ENCODE measurements at places on chromosomes 3 and 15.

DNA sequence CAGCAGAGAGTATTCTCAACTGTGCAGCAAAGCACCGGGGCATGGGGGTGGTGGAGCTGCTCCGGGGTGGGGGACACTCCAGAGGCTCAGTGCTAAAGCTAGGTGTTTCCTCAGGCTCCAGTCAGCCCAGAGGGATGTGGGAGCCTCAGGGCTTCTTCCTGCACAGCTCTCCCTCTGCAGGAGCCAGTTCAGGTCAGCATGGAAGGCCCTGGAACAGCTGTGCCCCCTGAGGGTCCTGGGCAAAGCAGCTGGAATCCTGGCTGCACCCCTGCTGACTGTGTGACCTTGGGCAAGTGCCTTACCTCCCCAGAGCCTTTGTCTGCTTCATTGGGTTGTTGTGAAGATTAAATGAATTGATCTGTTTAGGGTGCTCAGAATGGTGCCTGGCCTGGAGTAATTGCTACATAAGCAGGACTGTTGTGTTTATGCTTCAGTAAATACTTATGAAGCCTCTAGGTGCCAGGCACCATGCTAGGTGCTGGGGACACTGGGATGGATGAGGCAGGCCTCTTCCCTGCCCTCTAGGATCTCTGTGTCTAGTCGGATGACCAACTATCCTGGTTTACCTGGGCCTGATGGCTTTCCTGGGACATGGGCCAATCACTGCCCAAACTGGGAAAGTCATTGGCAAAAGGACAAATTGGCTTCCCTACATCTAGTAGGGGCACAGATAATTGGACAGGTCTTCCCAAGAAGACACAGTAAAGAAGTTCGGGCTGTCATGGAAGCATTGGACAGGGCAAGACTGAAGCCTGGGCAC is 64.2 kb upstream of the LCTL start:
- DNase-seq, result no peak

DNA sequence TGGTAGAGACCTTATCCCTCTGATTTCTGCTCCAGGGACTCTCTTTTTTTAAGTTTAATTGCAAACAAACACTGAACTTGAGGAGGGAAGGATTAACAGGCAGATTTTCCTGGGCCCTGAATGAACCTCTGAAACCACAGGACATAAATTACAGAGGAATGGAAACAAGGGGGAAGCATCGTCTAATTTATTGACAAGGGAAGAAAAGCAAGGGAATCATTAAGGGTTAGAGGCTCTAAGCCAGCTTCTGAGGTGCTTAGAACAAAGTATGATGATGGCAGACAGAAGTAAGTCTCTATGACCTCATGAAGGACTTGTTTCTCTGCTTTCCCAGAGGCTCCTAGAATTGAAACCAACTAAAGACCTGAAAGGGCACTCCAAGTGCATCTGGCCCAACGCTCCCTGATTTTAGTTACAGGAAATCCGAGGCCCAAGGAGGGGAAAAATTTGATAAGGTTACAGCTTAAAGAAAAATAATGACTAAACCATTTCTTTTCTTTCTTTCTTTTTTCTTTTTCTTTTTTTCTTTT is 244.7 kb upstream of the NR2E3 start:
- no peak for DNase-seq

GRCh38 chr3:178847190-178847589 is 224.4 kb downstream of the ZMAT3 start:
- DNase-seq, result peak; percentile 56

DNA sequence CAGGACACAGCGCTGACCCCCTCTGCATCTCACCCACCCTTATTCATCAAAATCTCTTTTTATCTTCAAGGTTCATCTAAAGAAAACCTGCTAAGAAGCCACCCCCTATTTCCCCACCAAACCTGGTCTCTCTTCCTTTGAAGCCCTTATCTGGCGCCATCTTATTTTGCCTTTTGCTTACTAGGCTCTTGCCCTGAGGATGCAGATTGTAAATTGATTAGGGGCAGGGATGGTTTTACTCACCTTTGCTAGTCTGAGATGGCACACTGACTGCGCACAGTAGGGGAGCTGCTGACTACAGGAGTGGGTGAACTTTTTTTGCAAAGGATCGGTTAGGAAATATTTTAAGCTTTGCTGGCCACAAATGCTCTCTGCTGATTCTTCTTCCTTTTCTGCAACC is 78.9 kb upstream of the BHLHE40 start:
- no peak for DNase-seq

- DNase-seq, result no peak
These were observed 119.7 kb downstream of the WNT5A start for GRCh38 chr3:55367384-55367783.

- no peak for DNase-seq
These were observed 92.6 kb downstream of the FHIT start for GRCh38 chr3:61158667-61159066.

DNA sequence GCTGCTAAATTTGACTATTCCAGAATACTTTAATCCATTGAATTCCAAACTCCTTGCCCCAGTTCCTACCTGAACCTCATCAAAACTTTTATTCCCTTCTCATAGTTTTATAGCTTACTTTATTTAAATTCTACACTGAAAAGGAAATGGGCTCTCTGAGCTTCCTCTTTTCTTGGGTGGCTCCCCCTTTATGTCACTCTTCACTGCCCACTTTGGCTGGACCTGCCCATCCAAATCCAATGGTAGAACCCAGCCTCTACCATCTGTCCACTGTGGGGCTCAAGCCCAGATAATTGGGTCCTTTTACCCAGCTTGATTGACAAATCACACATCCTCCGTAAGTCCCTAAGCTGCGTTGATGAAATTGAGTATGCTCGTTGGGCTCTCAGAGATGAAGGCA is 216.5 kb downstream of the BBX start:
- DNase-seq, result no peak

- no peak for DNase-seq
These were observed 185.7 kb upstream of the CTDSPL start for GRCh38 chr3:37675833-37676596.

DNA sequence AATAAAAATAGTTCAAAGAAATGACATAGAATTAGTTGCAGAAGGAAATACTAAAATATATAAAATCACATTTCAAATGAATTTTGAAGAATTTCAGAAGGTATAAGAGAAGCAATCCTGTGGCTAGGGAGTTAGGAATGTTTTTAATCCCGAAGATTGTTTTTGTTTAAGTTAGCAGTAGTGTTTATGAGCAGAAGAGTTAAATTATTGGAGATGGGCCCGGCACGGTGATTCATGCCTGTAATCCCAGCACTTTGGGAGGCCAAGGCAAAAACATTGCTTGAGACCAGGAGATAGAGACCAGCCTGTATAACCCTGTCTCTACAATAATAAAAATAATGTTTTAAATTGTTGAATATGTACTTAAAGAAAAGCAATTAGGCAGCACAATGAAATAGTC is 432.5 kb downstream of the MFSD1 start:
- DNase-seq, result peak; percentile 62

DNA sequence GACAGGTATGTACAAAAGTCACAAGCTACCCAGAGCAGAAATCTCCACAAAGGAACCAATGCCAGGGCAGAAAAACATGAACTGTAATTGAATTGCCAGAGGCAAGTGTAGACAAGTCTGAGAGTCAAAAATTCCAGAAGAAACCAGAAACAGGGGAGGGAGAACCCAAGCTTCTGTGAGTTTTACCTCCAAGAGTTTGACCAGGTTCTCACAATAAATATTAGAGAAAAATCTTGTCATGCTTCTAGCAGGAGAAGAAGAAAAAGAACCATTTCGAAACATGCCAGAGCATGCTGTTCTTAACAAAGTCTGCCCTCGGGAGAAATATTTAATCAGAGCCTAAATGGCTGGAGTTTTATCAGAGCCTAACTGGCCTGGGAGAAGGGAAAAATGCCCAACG is 32.5 kb upstream of the AP3B2 start:
- DNase-seq, result no peak

GRCh38 chr15:79595995-79596622 is 164.0 kb downstream of the MINAR1 start:
- DNase-seq, result no peak

- DNase-seq, result no peak
These were observed 45.4 kb downstream of the DZIP1L start for GRCh38 chr3:138070006-138070405.

GRCh38 chr3:57696801-57697321 is 4.0 kb upstream of the DENND6A start:
- peak; percentile 30 for DNase-seq

GRCh38 chr3:51610708-51611107 is 60.3 kb upstream of the TEX264 start:
- DNase-seq, result no peak

- DNase-seq, result peak; percentile 81
These were observed 126.7 kb downstream of the MYLK start for GRCh38 chr3:123757281-123757940.

DNA sequence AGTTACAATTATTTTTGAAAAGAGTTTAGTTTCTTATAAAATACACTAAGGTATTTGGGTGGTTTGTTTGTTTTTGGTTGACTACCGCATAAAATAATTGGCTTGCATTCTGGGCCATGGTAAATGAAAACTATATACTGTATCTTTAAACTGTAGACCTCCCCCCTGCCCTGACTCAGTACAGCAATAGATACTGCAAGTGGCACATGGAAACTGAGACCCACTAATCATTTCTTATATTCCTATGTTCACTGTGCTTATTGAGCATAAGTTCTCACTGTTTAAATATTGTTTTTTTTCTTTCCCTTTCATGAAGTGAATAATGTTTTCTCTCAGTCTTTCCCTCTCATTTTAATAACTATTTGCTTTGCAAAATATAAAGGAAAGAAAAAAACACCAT is 45.8 kb downstream of the RASA2 start:
- DNase-seq, result no peak

- DNase-seq, result no peak
These were observed 71.5 kb downstream of the FOXP1 start for GRCh38 chr3:71512000-71512399.

DNA sequence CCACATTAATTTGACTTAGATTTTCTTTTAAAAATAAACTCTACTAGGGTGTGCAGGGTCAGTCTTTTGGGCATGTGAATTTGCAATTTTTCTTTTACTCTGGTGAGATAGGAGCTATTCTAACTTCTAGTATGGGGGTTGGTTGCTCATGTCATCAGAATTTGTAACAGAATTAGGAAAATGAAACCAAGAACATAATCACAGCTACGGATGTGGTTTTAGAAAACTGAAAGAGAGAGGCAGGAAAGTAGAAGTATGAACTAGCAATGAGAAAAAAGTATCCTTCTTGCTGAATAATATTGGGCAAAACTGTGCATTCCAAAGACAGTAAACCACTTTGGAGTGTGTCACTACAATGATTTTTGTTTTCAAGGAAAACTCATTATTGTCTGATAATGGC is 43.3 kb downstream of the ADPGK start:
- no peak for DNase-seq

DNA sequence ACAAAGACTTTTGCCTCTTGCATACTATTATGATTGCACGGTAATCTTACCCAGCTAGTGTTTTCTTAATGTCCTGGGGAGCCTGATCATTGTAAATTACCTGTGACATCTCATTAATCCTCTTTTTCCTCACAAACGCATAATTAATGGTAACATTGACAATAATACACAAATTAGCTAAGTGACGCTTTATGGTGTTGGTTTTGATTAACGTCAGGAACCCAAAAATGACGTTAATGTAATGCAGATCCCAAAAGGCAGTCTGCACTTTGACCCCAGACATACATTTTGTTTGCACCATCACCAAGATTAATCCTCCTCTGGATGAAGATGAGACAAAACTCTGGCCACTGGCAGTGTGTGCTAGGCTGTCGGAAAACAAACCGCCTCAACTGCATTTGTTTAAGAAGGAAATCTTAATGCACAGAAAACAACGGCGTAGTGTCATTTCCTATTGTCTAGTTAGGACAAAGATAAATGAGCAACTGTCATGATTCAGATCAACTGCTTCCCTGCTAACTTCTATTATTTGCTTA is 83.9 kb upstream of the CDIN1 start:
- DNase-seq, result no peak

GRCh38 chr15:31366169-31366734 is 39.6 kb downstream of the KLF13 start:
- DNase-seq, result no peak

GRCh38 chr3:29686889-29687592 is 406.2 kb downstream of the RBMS3 start:
- DNase-seq, result peak; percentile 38

DNA sequence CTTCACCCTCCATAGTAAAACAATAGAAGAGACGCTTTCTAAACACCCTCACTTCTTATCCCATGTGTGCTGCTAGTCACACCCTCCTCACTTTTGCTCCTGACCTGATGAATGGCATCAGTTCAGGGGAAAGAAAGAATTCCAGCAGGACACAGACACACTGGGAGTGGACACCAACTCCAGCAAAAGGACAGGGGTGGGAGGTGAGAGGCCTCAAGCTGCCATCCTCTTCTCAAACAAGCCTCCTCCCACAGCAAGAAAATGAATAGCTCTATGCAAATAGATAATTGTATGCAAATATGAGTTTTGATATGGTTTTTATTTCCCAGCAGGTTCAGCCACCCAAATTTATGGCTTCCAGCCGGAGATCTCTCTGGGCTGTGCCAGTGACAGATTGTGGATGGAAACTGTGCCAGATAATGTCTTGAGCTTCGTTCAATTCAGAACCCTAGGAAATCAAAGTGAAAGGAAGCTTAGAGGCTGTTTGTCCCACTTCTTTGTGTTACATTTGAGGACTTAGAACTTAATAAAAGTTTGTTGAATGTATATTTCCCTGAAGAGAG is 209.3 kb upstream of the PPP2R3A start:
- DNase-seq, result no peak

- no peak for DNase-seq
These were observed 102.0 kb upstream of the RPL32 start for GRCh38 chr3:12943124-12944021.

DNA sequence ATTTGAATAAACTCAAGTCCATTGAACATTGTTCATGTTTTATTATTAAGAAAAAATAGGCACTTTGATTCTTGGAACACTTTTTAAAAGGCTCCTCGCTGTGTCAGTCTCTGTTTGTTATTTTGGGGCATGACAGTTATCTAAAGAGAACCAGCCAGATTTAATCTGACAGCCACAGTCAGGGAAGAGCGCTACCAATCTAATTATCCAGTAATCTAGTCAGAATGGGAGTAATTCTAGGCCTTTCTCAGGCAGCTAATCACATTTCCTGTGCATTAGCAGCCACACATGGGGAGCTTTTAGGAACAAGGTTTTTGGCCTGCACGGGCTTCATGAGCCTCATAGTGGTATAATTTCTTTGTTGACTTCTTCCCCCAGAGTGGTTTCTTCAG is 362.2 kb downstream of the RBMS3 start:
- DNase-seq, result no peak

GRCh38 chr3:188338086-188338485 is 184.1 kb downstream of the LPP start:
- DNase-seq, result no peak

DNA sequence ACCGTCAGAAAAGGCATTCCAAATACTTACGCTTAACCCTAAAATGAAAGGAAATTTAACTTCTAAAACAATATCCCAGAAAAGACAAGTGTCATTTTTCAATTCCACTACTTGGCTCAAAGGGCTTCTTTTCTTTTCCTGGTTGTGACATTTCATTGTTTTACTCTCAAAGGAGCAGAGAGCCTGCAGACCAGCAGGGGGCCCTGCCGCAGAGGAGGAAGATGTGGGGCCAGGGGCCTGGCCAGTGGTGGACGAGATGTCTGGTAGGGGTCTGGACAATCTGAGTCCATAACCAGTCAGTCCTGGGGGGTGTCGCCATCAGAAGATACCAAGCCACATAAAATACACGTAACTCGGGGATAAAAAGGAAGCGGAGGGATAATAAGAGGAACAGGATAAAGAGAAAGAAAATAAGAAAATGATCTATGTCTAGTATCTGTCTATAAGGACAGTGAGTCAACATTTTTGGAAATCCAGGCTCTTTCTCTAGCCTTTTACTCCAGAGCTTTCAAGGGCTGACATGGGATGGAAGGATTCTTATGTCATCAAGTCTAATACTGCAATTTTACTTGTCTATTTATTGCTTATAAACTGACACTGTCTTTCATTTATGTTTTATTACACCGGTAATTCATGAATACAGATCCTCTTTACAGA is 54.2 kb upstream of the ARHGEF3 start:
- no peak for DNase-seq

All from foreskin fibroblast (primary cell).